ENCODE measurements at places on chromosomes 5 and 9.

- H3K27me3 ChIP-seq, result peaks cover 2% of the 10 kb centered on the region
- H3K4me1 ChIP-seq, result no peaks in the 10 kb centered on the region
- no peak overlapping the region for H3K27ac ChIP-seq
- no peaks in the 10 kb centered on the region for H3K36me3 ChIP-seq
- no peak overlapping the region for H3K4me3 ChIP-seq
These were observed 203.7 kb upstream of the SLC24A2 start for GRCh38 chr9:19992556-19992955.

DNA sequence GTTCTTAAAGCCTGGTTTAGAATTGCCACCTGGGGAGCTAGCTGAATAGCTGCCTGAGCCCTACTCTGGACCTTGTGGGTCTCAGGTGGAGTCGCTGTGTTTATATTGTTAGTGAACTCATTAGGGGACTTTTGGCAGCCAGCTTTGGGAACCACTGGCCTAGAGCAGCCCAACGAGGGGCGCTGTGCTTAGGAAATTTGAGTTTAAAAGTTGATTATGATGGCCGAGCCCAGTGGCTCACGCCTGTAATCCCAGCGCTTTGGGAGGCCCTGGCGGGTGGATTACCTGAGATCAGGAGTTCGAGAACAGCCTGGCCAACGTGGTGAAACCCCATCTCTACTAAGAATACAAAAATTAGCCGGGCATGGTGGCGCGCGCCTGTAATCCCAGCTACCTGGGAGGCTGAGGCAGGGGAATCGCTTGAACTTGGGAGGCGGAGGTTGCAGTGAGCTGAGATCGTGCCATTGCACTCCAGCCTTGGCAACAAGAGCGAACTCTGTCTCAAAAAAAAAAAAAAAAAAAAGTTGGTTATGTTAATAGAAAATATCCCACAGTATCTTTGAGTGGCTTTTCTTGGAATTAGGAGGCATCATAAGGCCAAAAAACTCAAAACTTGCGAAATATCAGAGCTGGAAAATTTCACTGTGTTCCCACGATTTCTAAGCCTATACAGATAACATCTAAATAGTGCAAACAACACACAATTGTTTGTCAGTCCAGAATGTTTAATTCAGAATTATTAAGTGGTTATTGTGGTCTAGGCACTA, 809 bp downstream of the MCCC2 start:
- H3K27me3 ChIP-seq, result no peaks in the 10 kb centered on the region
- H3K4me3 ChIP-seq, result peak overlapping the region; percentile 87
- DNase-seq, result no peak
- H3K27ac ChIP-seq, result peak overlapping the region; percentile 99
- peaks cover 2% of the 10 kb centered on the region for H3K36me3 ChIP-seq
- peaks cover 19% of the 10 kb centered on the region for H3K4me1 ChIP-seq

GRCh38 chr5:123035360-123035917, 1.1 kb downstream of the PPIC start:
- H3K4me1 ChIP-seq, result peaks cover 17% of the 10 kb centered on the region
- peak; percentile 48 for DNase-seq

GRCh38 chr5:154176181-154176580, 14.4 kb upstream of the GALNT10 start:
- no peaks in the 10 kb centered on the region for H3K36me3 ChIP-seq
- no peak for DNase-seq
- H3K27ac ChIP-seq, result no peak overlapping the region
- H3K4me3 ChIP-seq, result no peak overlapping the region
- H3K27me3 ChIP-seq, result peaks cover 52% of the 10 kb centered on the region
- H3K4me1 ChIP-seq, result peaks cover 7% of the 10 kb centered on the region

- H3K4me3 ChIP-seq, result no peak overlapping the region
- no peak for DNase-seq
- no peaks in the 10 kb centered on the region for H3K27me3 ChIP-seq
- H3K27ac ChIP-seq, result no peak overlapping the region
- peaks cover 2% of the 10 kb centered on the region for H3K36me3 ChIP-seq
- peaks cover 27% of the 10 kb centered on the region for H3K4me1 ChIP-seq
These were observed 49.9 kb upstream of the GAS1 start for GRCh38 chr9:86997156-86997555.

DNA sequence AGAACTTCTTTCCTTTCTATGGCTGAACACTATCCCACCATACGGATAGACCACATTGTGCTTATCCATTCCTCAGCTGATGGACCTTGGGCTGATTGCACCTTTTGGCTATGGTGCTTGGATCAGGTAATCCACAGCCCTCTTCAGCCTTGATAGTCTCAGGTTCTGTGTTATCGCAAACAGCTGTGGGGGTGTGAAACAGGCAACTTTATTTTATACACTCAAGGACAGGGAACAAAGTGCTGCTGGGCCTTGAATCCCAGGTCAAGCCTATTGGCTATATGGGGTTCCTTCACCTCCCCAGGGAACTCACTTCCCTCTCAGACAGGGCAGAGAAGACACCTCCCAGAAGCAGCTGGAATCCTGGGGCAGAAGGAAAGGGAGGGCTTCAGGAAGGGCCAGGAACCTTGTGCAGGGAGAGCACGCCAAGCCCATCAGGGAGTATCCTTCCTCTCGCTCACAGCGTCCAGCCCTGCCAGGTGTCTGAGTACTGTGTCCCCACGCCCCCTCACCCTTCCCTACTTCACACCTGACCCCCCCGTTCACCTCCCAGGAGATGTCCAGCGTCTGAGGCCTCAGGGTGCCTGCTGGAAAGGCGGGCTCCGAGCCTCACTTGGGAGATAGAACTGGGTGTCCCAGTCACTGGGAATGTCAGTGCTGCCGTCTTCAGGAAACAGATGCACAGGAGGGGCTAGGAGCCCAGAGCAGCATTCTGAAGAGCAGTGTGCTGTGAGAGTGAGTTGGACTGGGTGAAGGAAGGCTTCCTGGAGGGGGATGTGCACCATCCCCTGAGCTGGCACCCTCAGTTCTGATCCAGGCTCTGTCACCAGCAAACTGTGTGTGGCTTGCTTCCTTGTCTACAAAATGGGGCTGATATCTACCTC, 32.8 kb downstream of the AFAP1L1 start:
- H3K36me3 ChIP-seq, result no peaks in the 10 kb centered on the region
- peaks cover 1% of the 10 kb centered on the region for H3K4me1 ChIP-seq
- no peak overlapping the region for H3K4me3 ChIP-seq
- no peak for DNase-seq
- H3K27me3 ChIP-seq, result no peaks in the 10 kb centered on the region

- peaks cover 14% of the 10 kb centered on the region for H3K36me3 ChIP-seq
- H3K4me3 ChIP-seq, result peak overlapping the region; percentile 99
- no peak for DNase-seq
- peaks cover 34% of the 10 kb centered on the region for H3K4me1 ChIP-seq
These were observed 467 bp downstream of the C9orf78 start for GRCh38 chr9:129834489-129835127.

Measured in mesothelial cell of epicardium (in vitro differentiated cells).